ENCODE measurements at places on chromosomes 4 and X. TPM values are rescaled to one million over a fixed set of nuclear protein-coding genes. Genes with fewer than 3 reads are reported as not detected.
A peak's percentile ranks its signal among the peaks of the same experiment; 100 is the strongest.

DNA sequence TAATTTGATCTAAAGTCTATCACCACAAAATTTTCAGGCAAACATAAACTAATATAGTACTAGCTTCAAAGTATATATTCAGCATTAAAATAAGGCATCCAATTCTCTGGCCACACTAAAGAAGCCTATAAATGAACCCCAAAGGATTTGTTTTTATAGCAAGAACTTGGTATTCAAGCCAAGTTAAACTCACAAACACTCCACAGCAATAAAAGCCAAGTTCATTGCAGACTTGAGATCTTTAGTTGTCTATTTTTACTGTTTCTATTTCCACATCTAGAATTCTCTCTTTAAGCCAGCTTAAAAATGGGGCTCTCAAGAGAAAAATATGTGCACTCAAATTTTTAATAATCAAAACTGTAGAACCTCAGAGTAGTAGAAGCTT is 51.1 kb downstream of the WDFY3 start:
- DNase-seq = no peak

- DNase-seq = no peak
Measured at GRCh38 chrX:12007881-12008280, 130.4 kb upstream of the FRMPD4 start.

NHSL2 gene
- 58.1 TPM for total RNA-seq

ANOS1 gene
- total RNA-seq = 1.7 TPM

GRCh38 chr4:120616041-120616440 is 306.5 kb downstream of the PRDM5 start:
- no peak for DNase-seq

CCNB3 gene
- total RNA-seq = 0.53 TPM

GRCh38 chr4:25696409-25696808 is 40.8 kb downstream of the SLC34A2 start:
- no peak for DNase-seq

GRCh38 chr4:78534286-78534955 is 17.1 kb upstream of the ANXA3 start:
- DNase-seq = no peak

DNA sequence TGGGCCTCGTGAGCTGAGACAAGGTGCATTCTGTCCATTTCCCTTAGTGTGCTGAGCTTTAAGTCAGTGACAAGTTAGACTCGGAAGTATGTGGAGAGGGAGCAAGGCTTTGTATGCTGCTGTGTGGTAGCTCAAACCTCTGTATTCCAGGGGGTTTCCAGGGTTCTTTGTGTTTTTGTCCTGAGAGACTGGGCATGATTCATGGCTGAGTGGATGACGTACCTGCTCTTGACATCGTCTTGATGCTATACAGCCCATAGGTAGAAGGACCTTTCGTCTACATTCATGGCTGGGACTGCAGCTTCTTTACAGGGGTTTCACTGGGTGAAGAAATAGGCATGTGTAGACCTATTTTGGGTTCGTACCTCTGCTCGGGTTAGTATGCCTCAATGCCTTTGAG is 162.7 kb upstream of the WDR1 start:
- DNase-seq = no peak

DNA sequence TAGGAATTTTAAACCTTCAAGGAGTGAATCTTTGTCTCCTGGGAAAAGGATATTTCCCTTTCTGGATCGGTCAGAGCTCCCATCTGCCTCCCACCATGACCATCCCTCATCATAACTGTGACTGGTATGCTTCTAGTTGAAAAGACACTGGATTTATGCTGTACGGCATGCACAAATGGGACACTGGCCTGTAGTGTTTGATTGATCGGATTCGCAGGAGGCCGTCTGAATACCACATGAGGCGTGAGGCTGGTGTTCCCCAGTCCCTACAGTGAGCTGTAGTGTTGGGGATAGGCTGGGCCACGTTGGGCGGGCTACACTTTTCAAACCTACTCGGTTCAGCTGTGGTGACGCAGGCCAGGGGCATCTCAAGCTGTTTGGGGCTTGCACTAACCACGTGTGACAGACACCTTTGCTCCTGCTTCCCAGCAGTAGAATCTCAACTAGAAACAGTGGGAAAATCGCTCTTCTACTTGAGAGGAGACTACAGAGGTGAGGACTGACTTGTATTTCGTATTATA is 101.8 kb downstream of the MID1IP1 start:
- no peak for DNase-seq

DNA sequence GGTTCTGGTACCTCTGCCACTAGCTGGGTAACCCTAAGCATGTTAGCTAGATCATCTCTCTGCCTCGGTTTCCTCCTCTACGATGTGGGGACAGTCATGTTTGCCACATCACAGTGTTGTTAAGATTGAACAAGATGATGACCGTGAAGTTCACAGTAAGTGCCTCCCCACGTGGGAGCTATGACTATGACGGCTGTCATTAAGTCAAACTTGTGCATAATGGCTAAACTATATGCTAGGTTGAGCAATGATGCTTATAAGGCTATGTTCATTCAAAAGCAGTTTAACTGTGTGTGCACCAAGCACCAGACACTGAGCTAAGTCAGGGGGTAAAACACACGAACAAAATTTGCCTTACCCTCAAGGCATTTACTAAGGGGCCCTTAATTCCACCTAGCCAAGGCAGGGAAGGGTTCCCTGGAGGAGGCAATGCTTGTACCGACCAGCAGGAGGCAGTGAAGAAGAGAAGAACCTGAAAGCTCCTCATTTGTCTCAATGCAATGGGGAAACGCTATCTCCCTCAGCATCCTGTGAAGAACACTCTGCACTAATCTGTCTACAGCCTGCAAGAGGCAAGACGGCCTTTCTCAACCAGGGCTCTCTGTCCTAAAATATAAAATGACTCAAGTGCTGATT is 52.9 kb downstream of the MAP7D2 start:
- no peak for DNase-seq

DNA sequence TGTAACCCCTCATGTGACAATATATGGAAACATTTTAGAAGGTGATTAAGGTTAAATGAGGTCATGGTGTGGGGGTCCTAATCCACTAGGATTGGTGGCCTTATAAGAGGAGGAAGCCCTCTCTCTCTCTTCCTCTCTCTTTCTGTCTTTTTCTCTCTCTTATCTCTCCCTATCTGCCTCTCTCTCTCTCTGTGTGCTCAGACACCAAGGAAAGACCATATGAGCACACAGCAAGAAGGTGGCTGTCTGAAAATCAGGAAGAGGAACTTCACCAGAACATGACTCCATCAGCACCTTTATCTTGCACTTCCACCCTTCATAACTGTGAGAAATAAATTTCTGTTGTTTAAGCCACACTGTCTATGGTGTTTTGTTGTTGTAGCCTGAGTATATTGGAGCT is 1472.2 kb downstream of the PCDH7 start:
- no peak for DNase-seq

FGF16 gene
- not detected for total RNA-seq

GRCh38 chr4:125187226-125188176 is 127.3 kb upstream of the FAT4 start:
- no peak for DNase-seq

GRCh38 chrX:28329156-28329555 is 258.1 kb upstream of the IL1RAPL1 start:
- no peak for DNase-seq

TREX2 gene
- total RNA-seq = 0.21 TPM

NXF2B gene
- not detected for total RNA-seq

GRCh38 chrX:34657726-34658070 is 613 bp upstream of the TMEM47 start:
- DNase-seq = no peak

DNA sequence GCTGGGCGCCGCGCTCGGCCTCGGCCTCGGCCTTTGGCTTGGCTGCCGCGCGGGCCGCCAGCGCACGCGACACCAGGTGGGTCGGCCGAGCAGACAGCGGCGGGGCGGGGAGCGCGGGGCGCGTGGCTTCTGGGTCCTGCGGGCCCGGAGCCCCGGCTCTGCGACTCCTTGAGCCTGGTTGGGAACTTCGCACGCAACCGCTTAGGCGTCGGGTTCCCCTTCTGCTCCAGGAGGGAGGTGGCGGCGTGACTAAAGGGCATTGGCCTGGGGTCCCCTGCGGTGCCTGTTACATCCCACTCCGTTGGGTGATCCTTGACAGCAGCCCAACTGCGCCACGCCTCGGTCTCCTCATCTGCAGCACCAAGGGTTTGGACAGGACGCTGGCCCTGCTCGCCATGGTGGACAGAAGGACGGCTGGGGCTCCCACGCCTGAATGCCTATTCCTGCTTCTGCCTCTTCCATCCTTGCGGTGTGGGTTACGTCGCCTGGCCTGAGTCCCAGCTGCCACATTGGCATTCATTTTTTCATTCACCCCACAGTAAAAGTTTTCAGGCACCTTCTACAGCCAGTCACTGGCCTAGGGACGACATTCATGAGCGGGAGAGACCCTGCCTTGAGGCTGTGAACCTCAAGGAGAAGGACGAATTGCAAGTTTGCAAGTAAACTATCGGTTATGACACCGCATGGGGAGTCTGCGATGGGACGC is 631 bp downstream of the EVC start:
- peak; percentile 69 for DNase-seq

DNA sequence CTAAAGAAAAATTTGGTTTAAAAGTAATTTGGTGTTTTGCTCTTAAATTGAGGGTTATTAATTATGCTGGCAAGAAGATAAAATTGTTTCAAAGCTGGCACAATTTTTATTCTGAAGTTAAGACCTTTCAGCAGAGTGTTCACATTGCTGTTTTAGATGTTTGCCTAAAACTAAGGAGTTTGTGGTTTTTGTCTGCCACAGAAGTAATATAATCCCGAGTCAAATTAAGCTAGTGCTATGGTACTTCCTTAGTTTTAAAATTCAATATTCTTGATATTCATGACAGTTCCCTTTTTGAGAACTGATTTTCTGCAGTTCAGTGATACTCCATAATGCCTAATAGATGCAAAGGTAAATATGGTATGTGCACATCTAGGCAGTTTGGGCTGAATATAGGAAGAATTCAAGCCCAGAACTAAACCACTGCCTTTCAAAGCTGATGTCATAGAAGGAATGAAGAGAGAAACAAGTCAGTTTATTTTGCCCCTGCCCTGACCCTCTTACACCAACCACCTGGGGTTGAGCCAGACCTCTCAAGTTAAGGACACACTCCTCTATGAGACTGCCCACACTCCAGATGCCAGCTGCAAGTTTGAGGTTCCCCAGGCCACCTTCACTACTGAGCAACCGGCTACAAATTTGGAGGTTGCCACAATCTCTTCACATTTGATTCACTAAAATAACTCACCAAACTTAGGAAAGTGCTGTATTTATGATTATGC is 32.1 kb upstream of the VEGFC start:
- DNase-seq = no peak

- no peak for DNase-seq
Measured at GRCh38 chr4:10088135-10089010, 28.2 kb downstream of the WDR1 start.

DNA sequence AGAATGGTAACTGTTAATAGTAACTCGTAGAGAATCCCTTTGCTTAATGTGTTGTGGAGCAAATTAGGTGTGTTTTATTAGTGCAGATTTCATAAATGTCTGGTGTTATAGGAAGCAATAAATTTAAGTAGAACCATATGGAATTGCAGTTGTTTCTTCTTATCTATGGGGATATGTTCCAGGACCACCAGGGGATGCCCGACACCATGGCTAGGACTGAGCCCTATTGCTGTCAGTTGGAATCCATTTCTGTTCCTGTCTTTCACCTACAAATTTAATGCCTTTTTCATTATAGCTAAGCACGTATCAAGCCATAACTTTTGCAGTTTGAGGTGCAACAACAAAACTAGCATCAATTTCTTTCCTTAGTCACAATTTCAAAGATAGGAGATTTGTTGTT is 72.5 kb downstream of the DDIT4L start:
- DNase-seq = no peak

DNA sequence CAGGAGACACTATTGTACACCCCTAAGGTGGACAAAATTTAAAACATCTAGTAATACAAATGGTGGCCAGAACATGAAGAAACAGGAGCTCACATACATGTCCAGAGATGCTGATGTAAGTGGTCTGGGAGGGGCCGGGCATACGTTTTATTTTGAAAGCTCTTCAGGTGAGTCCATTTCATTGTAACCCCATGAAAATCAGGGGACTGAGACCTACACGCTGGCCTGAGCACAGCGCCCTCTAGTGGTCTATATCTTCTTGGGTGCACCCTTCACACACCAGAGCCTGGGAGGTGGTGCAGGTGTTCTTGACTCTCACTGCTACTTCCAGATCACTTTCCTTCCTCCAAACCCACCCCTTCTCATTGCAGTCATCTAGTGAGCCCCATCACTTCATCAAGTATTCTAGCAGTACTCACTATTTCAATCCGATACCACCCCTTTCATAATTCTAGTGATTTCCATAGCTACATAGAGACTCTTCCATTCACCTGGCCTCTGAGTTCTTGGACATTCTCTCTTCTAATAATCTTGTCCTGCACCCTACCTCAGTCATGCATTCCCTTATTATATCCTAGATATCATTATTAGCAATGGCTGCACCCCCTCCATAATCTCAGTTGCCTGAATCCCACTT is 4.3 kb upstream of the TLR6 start:
- DNase-seq = no peak

BEND4 gene
- not detected for total RNA-seq

GRCh38 chr4:17309567-17310268 is 202.2 kb downstream of the QDPR start:
- DNase-seq = no peak

DCAF12L1 gene
- not detected for total RNA-seq

DMD gene
- 40.0 TPM for total RNA-seq

SLC4A4 gene
- total RNA-seq = 0.32 TPM

GRCh38 chr4:110344165-110344564 is 131.8 kb upstream of the ENPEP start:
- no peak for DNase-seq

THAP9 gene
- 0.32 TPM for total RNA-seq

DNA sequence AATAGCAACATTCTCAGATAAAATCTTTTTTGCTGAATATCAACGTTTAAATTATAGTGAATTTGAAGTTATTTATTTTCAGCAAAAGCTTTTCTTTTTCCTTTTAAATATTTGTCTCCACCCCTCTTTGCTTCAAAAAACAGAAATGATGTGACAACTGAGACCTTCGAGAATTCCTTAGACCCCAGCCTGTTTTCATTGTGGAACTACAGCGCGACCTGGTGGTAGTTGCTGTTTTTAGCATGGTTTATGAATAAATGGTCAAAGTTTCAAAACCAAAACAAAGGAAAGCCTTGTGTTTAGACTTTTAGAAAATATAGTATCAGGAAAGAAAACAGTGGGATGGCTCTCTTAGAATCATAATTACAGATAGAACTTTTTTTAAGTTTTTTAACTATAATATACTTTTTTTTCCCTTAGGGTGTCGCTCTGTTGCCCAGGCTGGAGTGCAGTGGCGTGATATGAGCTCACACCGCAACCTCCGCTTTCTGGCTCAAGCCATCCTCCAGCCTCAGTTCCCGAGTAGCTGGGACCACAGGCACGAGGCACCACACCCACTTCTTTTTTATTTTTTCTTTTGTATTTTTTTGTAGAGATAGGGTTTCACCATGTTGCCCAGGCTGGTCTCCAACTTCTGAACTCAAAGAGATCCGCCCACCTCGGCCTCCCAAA is 26.8 kb upstream of the TMEM184C start:
- DNase-seq = peak; percentile 79

TMEM150C gene
- total RNA-seq = 5.4 TPM

RBMX gene
- total RNA-seq = 112 TPM

HMX1 gene
- not detected for total RNA-seq
